ENCODE measurements at places on chromosomes 6 and 20. TPM values are rescaled to one million over a fixed set of nuclear protein-coding genes. Genes with fewer than 3 reads are reported as not detected.

Gene CLDN20
- total RNA-seq = not detected

Gene PRDM13
- not detected for total RNA-seq

Gene MAFB
- 18.6 TPM for total RNA-seq

Gene CYP24A1
- not detected for total RNA-seq

Gene CCM2L
- 3.4 TPM for total RNA-seq

Gene SLC22A7
- not detected for total RNA-seq

Gene TRIM27
- total RNA-seq = 31.9 TPM

GRCh38 chr6:45419571-45420082, 41.9 kb upstream of the SUPT3H start:
- DNase-seq = peak; percentile 79

GRCh38 chr6:110221738-110222137, 41.5 kb downstream of the CDC40 start:
- DNase-seq = no peak

DNA sequence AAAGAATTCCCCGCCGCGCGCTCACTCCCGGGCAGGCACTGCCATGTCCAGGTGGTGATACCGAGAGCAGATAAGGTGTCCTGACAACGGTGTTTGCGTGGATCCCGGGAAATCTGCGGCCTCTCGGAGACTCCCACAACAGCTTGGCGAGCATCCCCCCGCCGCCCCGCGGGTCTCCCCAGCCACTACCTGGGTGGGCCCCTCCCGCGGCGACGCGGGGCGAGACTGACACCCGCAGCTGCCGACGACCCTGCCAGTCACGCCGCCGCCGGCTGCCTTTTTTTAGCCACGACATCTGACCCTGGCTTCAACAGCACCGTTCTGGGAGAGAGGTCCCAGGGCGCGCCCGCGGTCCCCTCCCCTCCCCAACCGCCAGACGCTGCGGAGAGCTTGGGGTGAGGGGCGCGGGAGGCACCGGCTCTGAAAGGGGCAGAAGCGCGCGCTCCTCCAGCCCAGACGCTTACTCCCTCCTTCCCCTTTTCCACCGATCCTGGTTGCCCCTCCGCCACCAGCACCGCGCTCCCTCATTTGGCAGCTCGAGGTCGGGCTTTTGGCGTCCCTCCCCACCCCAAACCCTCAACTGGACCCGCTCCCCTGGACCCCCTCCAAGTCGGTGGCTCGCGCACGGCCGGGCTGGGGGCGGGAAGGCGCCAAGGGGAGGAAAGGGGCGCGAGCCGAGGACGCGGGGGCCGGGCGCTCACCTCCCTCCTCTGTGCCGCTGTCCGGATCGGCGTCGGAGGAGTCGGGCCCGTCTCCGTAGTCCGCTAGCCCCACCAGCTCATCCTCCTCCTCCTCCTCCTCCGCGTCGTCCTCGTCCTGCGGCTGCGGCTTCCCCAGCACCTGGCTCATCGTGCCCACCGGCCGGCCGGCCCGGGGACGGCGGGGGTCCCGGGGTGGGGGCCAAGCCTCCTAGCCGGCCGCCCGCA, 665 bp downstream of the RRAGD start:
- DNase-seq = peak; percentile 72

GRCh38 chr20:35150846-35151579, 3.9 kb upstream of the EDEM2 start:
- DNase-seq = no peak

- no peak for DNase-seq
Observed at GRCh38 chr6:13787137-13787536, 27.2 kb downstream of the MCUR1 start.

DNA sequence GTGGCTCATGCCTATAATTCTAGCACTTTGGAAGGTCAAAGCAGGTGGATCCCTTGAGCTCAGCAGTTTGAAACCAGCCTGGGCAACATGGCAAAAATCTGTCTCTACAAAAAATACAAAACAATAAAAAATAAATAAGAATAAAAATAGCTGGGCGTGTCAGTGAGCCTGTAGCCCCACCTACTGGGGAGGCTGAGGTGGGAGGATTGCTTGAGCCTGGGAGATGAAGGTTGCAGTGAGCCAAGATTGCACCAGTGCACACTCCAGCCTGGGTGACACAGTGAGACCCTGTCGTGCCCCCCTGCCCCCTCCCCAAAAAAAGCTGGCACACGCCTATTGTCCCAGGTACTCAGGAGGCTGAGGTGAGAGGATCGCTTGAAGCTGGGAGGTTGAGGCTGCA, 35.1 kb upstream of the SRPK1 start:
- DNase-seq = no peak

DNA sequence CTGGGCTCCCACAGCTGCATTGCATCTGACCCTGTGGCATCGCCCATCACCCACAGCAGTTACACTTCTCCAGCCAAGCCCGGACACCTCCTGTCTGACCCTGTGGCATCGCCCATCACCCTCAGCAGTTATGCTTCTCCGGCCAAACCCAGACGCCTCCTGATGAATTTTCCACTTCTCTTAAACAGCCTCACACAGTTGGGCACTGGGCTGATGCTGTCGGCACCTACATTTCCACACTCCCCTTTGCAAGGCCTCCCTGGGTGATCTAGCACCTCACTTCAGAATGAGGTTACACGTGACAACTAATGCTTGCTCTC, 175.2 kb upstream of the ARID1B start:
- no peak for DNase-seq

DNA sequence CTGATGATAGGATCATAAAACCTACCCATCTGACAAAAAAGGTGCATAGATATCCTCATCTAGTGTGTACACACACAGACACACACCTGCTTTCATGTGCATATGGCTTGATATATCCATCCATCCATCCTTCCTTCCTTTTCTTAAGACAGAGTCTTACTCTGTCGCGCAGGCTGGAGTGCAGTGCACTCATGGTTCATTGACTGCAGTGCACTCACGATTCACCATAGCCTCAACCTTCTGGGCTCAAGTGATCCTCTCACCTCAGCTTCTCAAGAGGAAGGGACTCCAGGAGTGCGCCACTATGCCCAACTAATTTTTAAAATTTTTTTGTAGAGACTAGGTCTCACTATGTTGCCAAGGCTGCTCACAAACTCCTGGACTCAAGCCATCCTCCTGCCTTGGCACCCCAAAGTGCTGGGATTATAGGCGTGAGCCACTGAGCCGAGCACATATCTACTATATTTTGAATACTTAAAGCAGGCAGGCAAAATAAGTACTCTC, 27.1 kb downstream of the ADNP start:
- DNase-seq = no peak

- DNase-seq = no peak
Observed at GRCh38 chr6:159416891-159417560, 247.8 kb downstream of the FNDC1 start.

- DNase-seq = no peak
Observed at GRCh38 chr6:2931055-2931454, 27.9 kb upstream of the SERPINB9 start.

- DNase-seq = no peak
Observed at GRCh38 chr6:29656157-29656556, 735 bp upstream of the MOG start.

DNA sequence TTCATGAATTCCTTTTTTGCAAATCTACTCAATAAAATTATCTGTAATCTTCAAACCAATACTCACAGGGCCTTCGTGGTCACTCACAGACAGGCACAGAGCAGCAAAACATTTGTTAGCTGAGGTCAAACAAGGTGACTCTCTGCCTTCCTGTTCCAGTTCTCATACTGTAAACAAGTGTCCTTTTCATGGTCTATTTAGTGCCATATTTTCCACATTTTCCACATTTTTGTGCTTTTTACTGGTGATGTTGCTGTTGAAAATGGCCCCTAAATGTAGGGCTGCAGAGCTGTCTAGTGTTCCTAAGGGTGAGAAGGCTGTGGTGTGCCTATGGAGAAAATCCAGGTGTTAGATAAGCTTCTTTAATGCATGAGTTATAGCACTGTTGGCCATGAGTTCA, 133.1 kb upstream of the COL21A1 start:
- DNase-seq = no peak

DNA sequence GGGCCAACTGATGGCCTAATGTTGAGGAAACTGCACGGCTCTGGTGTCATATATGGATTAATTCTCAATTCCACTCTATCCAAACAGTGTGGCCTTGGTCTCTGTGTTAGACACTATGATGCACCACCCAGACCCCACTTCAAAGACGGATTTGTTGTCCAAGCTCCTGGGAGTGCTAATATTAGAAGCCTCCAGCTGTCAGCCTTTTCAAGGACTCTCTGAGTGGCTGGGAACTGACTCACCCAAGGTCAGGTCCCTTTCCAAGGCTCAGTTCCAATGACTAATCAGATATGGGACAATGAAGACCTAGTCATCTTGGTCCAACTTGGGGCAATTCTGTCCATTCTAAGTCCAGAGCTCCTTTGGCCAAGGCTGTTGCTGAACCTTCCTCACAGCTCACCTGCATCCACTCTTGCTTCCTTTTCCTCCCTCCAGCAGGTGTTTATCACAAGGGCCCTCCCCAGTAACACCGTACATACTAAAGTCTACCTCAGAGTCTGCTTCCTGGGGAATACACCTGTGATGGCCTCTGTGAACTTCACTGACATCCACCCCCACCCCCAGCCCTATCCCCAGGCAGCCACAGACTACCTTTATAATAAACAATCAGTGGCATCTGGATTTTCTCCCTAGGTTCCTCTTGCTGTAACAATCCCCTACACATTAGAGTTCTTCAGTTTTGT, 7.2 kb upstream of the IL20RA start:
- DNase-seq = no peak

DNA sequence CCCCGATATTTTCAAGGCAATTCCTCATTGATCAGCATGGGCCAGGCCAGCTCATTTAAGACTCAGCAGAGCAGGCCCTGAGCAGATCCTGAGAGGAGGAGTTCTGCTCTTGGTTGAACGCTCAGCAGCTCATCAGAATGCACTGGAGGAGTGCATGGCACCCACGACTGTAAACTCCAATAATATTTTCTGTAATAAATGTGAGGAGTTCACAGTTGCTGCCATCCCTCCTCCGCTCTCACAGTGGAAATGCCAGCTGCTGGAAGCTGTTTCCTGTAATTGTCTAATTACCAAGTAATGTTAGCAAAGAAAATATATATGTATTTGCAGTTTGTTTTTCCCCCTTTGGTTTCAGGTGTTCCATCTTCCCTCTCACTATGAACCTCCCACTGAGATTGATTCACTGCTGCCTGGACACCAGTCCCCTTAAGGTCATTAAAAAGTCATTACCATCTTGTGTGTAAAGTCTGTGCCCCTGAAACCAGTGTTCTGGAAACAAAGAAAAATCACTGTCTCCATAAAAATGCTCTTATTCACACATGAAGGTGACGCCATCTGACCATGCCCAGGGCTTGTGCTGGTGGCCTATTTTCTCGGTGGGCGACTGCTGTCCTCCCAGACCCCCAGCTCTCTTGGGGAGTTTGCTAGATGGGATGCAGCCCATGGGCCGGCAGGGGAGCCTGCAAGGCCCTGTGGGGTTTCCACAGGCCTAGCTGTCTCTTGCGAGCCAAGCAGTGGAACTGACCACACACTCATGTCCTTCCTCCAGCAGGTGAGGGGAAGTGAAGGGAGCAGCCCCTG, 374.2 kb downstream of the ZFAND3 start:
- DNase-seq = no peak

DNA sequence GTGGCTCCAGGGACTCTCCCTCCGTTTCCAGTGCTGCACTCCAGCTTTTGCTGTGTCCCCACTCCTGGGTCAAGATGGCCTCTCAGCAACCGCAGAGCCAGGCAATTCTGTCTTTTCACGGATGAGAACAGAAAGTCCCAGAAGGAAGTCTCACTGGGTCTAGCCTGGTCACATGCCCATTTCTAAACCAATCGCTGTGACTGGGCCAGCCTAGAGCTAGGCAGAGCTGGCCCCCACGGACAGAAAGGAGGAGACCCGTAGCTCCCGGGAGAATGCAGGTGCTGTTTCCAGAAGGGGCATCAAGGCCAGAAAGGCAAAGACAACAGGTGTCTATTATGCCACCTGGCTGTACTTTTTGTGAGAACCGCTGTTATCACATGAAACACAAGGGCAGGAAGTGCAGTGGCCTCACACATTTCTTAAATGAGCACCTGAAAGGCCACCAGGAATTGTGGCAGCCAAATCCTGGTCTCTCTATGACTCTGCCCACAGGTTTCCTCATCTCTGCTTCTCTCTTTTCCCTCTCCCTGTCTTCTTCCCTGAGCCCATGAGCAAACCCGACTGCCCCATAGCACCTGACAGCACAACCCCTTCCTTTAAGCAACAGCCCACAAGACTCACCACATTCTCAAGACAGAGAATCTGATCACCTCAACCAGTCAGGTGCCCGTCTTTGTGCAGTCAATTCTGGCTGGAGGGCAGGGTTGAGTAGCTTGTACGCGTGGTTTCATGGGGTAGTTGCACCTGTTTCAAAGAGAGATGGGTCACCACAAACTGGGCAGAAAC, 37.1 kb upstream of the B4GALT5 start:
- DNase-seq = no peak

- DNase-seq = no peak
Observed at GRCh38 chr6:154386848-154387717, 30.5 kb upstream of the IPCEF1 start.

- no peak for DNase-seq
Observed at GRCh38 chr20:21133404-21133803, 7.5 kb downstream of the KIZ start.

DNA sequence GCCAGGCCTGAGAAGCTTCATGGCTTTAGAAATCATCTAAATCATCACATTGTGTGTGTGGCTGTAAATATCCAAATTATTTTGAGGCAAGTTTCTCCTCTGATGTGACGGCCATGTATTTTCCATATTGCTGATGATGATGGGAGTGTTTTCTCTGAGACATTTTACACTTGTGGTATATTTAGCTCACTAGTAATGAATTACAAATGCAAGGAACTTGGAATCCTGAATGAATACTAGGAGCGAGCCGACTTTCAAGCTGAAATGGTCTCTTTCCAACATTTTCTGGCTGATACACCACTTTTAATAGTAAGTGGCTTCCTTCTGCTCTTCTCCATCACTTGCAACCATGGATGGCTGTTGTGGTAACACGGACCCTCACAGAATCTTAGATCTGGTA, 41.3 kb downstream of the UTRN start:
- DNase-seq = no peak

GRCh38 chr6:143191361-143191760, 130.7 kb downstream of the AIG1 start:
- no peak for DNase-seq

DNA sequence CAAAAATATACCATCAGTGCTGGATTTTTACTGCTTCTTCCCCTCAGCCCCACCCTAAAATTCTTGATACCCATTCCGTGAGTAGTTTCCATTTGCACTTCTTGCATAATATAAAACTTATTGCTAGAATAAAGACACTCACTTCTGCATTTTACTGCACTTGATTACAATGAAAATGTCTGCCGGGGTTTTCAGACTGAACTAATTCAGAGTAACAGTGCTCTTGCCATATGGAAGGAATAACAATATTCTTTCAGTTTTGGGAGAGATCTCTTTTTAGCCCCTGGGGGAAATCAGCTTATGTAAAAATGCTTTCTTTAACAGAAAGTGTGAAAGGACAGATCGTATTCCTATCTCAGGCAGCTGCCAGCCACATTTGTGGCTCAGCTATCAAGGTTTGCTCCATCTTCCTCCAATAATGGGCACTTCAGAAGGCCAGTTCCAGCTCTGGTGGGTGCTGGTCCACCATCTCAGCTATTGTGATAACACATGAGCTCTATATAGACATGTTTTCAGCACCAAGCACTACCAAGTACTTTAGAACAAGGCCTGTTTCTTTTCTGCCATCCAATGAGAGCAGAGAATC, 8.9 kb downstream of the SMLR1 start:
- no peak for DNase-seq
